ENCODE measurements at places on chromosomes 11 and 22.

GRCh38 chr22:46881373-46882118 lies 119.1 kb downstream of the TBC1D22A start:
- DNase-seq, result no peak

GRCh38 chr22:37267661-37268413 lies 14.5 kb upstream of the CYTH4 start:
- DNase-seq, result no peak

- DNase-seq, result no peak
Observed at GRCh38 chr11:117572129-117572528, 224.9 kb downstream of the DSCAML1 start.

GRCh38 chr11:29159552-29160465 lies 857.0 kb downstream of the KCNA4 start:
- DNase-seq, result peak; percentile 44

GRCh38 chr11:11589437-11589836 lies 32.4 kb downstream of the GALNT18 start:
- DNase-seq, result no peak

DNA sequence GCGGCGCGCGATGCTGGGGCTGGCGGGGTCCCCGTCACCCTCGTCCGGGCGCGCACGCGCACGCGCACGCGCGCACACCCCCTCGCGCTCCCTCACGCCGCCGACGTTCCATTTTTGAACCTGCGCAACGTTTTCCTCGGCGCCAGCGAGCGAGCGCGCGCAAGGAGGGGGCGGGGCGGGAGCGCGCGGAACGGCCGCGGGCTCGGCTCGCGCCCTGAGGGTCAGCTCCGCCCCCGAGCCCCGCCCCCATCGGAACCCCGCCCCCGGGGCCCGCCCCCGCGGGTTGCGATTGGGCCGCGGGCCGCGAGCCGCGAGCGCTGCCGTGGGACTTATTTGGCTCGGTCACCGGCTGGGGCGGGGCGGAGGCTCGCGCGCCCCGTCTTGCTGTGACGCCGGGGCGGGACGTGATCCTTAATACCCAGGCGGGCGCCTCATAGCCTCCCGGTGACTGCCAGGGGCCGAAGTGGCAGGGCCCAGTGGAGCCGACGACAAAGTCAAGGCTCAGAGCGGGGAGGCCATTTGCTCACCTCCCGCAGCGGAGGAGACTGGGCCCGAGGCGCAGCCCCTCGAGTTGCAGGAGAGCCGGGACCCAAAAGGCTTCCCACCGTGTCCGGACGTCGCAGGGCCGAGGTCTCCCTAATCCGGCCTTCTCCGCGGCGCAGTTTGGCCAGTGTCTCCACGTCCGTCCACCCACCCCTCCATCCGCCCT lies at the start of gene CBX7:
TSS of gene CBX7 (minus strand) at position 170 of the 709 bp plus-strand sequence. CDS start 236 bp downstream, outside the sequence.
- no peak for DNase-seq

GRCh38 chr11:113697756-113698407 lies 8.2 kb downstream of the TMPRSS5 start:
- DNase-seq, result no peak

DNA sequence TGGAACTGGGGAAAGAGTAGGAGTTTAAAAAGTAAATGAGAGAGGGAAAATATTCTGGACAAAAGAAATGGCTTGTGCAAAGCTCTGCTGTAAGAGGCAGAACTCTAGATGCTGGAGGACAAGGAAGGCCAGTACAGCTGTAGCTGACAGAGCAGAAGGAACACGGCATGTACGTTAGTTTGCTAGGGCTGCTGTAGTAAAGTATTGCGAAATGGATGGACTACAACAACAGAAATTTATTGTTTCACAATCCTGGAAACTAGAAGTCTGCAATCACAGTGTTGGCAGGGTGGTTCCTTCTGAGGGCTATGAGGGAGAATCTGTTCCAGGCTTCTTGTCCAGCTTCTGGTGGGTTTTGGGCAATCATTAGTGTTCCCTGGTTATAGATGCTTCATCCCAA lies 454.4 kb downstream of the NTM start:
- no peak for DNase-seq

DNA sequence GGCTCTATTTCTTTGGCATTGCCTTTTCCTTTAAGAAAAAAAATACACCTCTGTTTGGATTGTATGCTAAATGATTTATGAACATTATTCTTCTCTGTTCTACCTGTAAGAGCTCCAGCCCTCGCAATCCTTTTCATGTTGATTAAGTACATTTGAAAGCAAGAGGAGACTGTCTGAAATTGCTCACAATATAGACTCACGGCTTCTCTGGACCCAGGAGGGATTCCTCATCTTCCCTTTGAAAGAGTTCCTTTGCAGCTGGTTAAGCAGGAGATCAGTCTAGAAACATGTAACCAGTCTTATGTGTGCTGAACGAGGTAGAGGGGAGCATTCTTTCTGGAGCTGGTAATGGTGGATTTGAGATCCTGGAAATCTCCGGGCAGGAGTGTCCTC lies 47.4 kb downstream of the PKNOX2 start:
- DNase-seq, result no peak

GRCh38 chr11:111301842-111302118 lies 3.4 kb downstream of the POU2AF3 start:
- DNase-seq, result no peak

- DNase-seq, result no peak
Observed at GRCh38 chr22:43743131-43743530, 69.0 kb downstream of the EFCAB6 start.

DNA sequence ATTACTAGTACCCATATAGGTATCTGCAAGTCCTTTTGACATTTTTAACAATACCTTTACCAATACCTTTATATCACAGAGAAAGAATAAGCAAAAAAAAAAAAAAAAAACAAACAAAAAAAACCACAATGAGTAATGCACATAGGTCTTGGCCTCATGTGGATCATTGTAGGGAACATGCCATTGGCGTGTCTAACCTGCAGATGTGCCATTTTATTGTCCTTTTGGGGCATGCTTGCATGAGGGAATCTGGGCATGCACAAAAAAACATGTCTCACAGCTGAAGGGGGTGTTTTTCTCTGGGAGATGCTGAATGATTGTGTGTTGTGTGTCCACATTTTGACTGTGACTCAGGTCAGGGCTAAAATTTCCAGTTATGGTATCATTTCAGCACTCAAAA lies 361.6 kb downstream of the GUCY1A2 start:
- no peak for DNase-seq

GRCh38 chr11:11346303-11346702 lies 6.7 kb downstream of the CSNK2A3 start:
- DNase-seq, result no peak

GRCh38 chr22:36144886-36145541 lies 15.5 kb downstream of the APOL3 start:
- peak; percentile 45 for DNase-seq

- DNase-seq, result no peak
Observed at GRCh38 chr11:102318469-102318868, 1.2 kb downstream of the BIRC3 start.

DNA sequence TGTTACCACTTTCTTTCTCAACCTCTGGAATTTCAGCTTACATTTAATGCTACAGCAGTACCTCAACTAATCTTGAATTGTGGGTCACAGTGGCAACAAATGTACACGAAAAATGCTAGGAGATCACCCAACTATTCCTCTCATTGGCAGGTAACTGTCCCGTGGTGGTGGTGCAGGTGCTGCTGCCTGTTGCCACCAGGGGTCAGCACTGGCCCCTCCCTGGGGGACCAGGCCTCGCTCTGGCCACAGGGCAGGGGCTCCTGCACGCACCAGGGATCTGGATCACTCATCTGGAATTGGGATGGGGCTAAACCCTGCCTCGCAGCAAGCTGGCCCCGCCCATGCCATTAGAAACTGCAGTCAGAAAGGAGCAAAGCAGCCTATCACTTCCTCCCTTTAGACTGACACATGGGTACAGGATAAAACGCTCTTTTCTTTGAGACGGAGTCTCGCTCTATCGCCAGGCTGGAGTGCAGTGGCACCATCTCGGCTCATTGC lies 6.9 kb upstream of the POLDIP3 start:
- no peak for DNase-seq

GRCh38 chr11:130448416-130449309 lies at the start of gene ADAMTS15:
TSS of gene ADAMTS15 (plus strand) at chr11:130448645. CDS start at chr11:130448974, 329 bp downstream.
- DNase-seq, result peak; percentile 88

DNA sequence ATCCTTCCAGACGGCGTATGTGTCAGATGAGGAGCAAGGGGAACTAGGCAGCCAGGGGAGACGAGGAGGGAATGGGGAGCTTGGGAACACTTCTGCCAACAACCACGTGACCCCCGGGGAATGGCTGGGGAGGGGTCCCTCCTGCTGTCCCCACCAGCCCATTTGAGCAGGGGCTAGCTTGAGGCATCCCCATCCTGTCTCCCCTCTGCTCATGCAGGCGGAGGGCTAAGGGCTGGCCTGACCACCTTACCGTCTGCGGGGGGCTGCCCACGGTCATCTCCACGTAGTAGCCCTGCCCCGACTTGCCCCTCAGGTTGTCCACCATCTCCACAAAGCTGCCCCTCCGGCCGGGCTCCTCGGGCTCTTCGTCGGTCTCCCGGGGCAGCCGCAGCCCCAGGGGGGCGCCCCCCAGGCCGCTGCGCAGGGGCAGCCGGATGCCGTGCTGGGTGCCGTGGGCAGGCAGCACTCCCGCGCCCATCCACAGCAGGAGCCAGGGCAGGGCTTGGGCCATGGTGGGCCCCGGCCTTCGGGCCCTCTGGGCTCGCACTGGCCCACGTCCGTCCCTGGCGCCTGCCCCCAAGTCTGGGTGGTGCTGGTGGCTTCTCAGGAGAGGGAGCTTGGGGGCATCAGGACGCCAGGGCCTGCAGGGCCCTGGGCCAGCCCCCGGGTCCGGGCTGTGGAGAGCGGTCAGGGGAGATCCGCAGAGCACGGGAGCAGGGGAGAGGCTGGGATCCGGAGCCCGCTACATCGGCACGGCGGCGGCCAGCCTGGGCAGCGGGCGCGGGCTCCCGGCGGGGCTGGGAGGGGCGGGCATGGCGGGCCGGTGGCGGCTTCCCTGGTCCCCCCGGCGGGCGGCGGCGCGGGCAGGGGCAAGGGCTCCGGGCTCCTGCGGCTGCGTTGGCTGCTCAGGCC lies 515 bp downstream of the BACE1 start:
- no peak for DNase-seq

DNA sequence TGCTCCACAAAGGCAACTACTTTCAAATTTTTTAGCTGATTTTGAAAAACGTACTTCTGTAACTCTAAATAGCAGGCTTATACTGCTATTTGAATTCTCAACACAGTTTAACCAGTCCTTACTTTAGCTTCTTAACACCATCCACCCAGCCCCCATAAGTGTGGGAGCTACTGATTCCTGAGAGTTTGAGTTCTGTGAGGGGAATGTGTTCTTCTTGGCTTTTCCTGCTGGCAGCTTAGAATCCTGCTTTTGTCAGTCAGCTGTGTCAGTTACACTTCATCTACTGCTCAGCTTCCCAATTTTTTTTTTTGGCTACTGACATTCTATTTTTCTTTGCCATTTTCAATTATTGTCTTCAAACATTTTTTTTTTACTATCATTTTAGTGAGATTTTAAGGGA lies 440.4 kb downstream of the INSC start:
- no peak for DNase-seq

DNA sequence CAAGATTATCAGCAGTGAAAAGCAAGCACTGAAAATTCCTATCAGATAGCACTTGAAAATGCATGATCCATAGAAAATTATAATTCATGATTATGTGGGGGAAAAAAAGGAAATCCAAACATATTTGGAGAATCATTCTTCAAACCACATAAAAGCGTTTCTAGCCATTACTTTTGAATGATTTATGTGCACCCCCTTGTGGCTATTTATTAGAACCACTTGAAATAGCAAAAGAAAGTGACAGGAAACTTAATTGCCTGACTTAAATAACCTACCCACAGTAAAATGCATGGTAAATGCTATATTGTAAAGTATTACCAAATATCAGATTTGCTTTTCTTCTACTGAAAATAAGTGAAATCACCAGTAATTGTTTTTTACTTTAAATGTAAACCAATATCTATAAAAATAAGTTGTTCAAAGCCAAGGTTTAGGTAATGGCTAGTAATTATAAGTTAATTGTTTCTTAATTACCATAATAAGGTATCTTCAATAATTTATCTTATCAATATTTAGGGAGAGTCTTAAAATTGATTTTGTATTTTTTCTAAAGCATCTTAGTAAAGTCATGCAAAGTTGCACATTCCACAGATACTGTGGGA lies 168.5 kb downstream of the ARHGAP42 start:
- DNase-seq, result no peak

DNA sequence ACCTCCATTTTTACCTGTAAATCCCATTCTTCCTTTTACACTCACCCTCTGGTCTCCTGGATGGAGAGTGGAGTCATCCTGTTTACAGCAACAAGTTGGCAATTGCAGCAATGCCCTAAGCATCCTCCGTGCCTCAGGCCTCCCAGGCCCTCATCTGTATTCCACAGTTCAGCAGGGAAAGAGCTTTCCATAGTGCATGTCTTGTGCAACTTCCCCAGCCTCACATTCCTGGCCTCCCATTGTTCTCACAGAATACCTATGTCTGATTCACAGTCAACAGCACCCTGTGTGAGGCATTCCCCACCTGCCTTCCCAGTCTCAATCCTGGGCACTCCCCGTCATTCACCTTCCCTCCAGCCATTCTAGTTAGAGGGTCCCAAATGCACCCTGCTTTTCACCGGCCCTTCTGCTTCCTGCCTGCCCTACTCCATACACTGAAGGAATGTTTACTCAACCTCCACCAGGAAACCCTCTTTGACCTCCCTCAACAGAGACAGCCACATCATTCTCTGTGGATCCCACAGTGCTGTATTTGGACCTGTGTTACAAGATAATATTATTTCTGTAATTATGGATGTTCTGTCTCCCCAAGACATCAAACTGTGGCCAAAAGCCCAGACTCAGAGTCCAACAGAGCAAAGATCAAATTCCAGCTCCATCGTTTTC lies 405.7 kb downstream of the BUD13 start:
- peak; percentile 52 for DNase-seq

DNA sequence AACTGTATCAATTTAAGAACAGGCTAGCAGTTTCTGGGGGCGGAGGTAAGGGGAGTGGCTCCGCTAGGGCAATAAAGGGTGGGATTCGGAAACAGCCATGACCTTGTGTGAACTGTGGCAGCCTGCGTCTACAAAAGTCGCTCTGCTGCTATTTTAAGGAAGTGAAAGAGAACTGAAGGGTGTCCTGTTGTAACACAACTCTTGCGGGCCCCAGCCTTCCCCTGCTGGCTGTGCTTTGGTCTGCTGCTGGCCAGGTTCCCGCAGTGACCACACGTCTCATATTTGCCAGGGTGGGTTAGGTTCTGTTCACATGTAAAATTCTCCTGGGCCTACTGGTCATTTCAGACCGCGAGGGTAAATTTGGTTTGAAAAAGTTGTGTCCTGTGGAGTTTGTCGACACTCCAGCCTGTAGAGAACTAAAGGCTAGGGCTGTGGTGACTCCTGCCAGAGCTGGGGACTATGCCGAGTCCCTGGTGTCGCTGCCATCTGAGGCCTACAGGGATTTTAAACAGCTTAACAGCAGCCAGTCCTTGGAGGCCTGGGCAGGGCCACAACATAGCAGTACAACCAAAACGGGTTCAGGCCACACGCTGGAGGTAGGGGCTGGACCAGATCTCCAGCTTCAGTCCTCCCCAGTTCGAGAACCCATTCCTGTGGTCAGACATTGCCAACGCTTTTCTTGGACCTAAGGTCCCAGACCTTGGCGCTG lies 1.1 kb upstream of the PPFIBP2 start:
- no peak for DNase-seq
